A673 (cell line): ENCODE measurements at places on chromosomes 12 and 14.
A peak's percentile ranks its signal among the peaks of the same experiment; 100 is the strongest.

DNA sequence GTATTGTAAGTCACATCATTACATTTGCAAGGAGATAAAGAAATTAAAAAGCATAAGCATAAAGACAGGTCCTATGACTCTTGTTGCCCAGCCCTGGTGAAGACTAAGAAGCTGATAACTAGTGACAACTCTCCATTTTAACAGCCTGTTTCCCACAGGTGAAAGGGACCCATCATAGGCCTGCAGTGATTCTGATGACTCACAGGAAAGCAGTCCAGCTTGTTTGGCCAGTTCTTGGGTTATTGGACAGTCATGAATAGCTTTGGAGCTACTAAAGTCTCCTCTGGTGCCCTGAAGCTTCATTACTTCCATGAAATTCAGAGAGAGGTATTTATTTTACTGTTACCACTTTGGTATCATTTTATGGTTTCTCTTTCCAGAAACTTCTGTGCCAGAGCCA is 55.5 kb upstream of the DYRK2 start:
- no peak for DNase-seq

- peak; percentile 55 for DNase-seq
Measured at GRCh38 chr12:116650585-116651087, 87.2 kb downstream of the SPRING1 start.

DNA sequence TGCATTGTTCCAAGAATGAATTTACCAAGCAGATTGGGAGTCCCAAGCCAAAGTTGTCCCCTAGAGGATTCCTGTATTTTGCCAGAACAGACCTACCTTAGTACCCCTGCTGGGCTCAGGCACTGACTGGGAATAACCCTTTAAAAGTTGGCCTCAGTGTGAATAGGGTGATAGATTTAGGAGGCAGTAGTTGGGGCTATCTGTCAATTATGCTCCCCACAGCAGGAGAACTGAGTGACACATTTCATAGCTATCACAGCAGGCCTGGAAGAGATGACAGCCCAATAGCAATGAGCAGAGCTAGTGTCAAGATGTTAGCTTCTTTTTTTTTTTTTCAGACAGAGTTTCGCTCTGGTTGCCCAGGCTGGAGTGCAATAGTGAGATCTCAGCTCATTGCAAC is 14.3 kb upstream of the LRP6 start:
- peak; percentile 62 for DNase-seq

DNA sequence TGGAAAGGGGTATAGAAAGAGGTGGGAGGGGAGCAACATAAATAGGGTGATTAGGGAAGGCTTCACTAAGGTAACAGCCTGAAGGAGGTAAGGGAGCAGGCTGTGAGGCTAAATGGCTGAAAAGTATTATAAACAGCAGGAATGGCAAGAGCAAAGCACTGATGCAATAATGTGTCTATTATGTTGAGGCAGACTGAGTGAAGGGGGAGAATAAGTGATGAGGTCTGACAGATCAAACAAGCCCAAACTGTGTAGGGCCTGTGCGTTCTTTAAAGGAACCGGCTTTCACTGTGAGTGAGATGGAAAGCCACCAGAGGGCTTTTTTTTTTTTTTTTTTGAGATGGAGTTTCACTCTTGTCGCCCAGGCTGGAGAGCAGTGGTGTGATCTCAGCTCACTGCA is 6.7 kb upstream of the VCPKMT start:
- DNase-seq = no peak
